Endodermal cell (in vitro differentiated cells): ENCODE measurements at places on chromosomes 5 and 9. TPM values are rescaled to one million over a fixed set of nuclear protein-coding genes. Genes with fewer than 3 reads are reported as not detected.

PITX1 gene
- 0.54 to 2.3 TPM (median 1.3 TPM) in 3 replicates for total RNA-seq

SLC1A3 gene
- total RNA-seq = 1.7 and 2.6 TPM in 2 replicates

GPSM1 gene
- 24.6 to 38.6 TPM (median 37.1 TPM) in 3 replicates for total RNA-seq

PAX5 gene
- 0.14 and 0.15 TPM in 2 replicates for total RNA-seq

BTNL3 gene
- total RNA-seq = not detected in 2 replicates

ZNF483 gene
- 21.0 and 21.4 TPM in 2 replicates for total RNA-seq

SLC45A2 gene
- total RNA-seq = not detected in 3 replicates

GABRA1 gene
- total RNA-seq = 1.6 TPM in 1 of 3 replicates, not detected in the others

RNF208 gene
- 15.6 to 27.3 TPM (median 16.0 TPM) in 3 replicates for total RNA-seq

PCDHA7 gene
- 5.2 and 6.6 TPM in 2 replicates for total RNA-seq

WNT8A gene
- total RNA-seq = 0.49 to 0.88 TPM (median 0.68 TPM) in 3 replicates

- H3K27me3 ChIP-seq = no peaks in the 10 kb centered on the region
- no peak overlapping the region for H3K27ac ChIP-seq
- H3K36me3 ChIP-seq = no peaks in the 10 kb centered on the region
Observed at GRCh38 chr5:162230348-162230747, 162.8 kb downstream of the GABRG2 start.

GRCh38 chr5:166428264-166428803, 1863.1 kb upstream of the WWC1 start:
- no peak overlapping the region for H3K27ac ChIP-seq
- no peak for DNase-seq
- no peak overlapping the region for H3K4me3 ChIP-seq
- peaks cover 6% of the 10 kb centered on the region for H3K4me1 ChIP-seq

DNA sequence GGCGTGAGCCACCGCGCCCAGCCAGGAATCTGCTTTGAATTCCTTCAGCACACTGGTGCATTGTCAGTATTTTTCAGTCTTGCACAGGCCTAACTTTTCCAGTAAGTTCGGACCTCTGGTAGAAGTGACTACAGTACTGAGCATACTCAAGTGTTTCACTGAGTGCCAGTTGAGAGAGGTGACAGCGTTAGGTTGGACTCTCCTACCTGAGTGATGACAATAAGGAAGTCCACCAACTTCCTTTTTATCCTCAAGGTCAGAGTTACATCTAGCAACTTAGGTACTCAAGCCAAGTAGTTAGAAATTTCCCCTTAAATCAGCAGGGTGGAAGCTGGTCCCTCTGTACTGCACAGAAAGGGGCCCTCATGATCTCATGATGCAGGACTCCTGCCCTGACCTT, 26.0 kb upstream of the FSD1L start:
- no peaks in the 10 kb centered on the region for H3K36me3 ChIP-seq
- H3K27ac ChIP-seq = no peak overlapping the region
- no peaks in the 10 kb centered on the region for H3K4me1 ChIP-seq
- H3K27me3 ChIP-seq = no peaks in the 10 kb centered on the region
- DNase-seq = no peak

DNA sequence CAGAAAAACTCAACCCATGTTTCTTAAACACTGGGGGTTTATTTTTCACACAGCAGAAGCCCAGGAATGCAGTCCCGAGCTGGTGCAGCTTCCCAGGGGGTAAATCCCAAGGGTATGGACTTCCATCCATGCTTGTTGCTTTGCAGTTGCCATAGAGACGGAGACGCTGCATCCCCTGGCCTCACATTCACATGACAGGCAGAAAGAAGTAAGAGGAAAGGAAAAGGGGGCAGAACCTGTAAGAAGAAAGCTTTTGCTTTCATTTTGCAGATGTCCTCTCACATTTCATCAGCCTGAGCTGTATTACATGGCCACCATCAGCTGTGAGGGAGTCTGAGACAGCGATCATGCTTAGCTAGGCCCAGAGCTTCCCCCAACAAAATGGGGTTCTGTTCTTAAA, 321.0 kb downstream of the AGTPBP1 start:
- DNase-seq = peak; percentile 80
- peak overlapping the region; percentile 65 for H3K27ac ChIP-seq
- no peaks in the 10 kb centered on the region for H3K27me3 ChIP-seq
- H3K4me1 ChIP-seq = no peaks in the 10 kb centered on the region
- H3K4me3 ChIP-seq = no peak overlapping the region

DNA sequence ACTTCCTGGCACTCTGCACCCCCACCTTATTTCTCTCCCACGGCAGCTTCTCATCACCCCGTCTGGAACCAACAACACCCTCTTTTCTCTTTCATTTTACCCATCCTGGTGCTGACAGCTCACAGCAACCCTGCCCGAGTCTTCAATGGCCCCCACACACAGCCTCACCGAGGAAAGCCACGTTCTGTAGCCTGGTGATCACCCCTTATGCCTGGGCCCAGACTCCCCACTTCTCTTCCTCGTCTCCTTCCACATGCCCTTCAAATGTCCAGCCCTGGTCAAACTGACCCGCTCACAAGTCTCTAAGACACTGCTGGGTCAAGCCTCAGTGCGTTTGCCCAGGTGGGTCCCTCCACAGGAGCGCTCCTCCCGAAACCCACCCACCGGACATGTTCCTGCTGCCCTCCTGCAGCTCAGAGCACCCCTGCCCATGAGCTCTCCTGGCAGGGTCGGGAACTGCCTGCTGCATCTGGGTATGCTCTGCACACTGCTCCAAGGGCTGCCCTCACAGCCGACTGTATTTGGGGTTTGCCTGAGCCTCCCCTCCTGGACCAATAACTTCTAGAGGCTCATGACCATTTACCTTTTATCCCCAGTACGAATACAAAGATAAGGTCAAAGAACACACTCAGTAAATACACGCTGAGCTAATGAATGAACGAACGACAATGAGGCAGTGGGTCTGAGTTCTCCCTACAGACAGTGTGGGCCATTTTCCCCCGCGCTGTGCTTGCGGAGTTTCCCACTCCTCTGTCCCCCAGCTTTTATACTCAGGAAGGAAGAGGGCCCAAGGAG, 154.7 kb upstream of the PHYKPL start:
- no peak overlapping the region for H3K4me3 ChIP-seq
- peaks cover 26% of the 10 kb centered on the region for H3K4me1 ChIP-seq
- H3K27me3 ChIP-seq = no peaks in the 10 kb centered on the region

GRCh38 chr9:91820949-91821880, 128.8 kb downstream of the ROR2 start:
- no peak for DNase-seq
- H3K4me3 ChIP-seq = no peak overlapping the region
- H3K27me3 ChIP-seq = no peaks in the 10 kb centered on the region

GRCh38 chr5:23977997-23978396, 470.6 kb downstream of the PRDM9 start:
- H3K27me3 ChIP-seq = no peaks in the 10 kb centered on the region
- no peak overlapping the region for H3K27ac ChIP-seq
- peak; percentile 95 for DNase-seq
- no peaks in the 10 kb centered on the region for H3K4me1 ChIP-seq
- no peaks in the 10 kb centered on the region for H3K36me3 ChIP-seq
- peak overlapping the region; percentile 57 for H3K4me3 ChIP-seq

- no peaks in the 10 kb centered on the region for H3K36me3 ChIP-seq
- H3K27ac ChIP-seq = no peak overlapping the region
- H3K27me3 ChIP-seq = no peaks in the 10 kb centered on the region
- DNase-seq = no peak
Observed at GRCh38 chr5:32542216-32543059, 42.9 kb upstream of the SUB1 start.

DNA sequence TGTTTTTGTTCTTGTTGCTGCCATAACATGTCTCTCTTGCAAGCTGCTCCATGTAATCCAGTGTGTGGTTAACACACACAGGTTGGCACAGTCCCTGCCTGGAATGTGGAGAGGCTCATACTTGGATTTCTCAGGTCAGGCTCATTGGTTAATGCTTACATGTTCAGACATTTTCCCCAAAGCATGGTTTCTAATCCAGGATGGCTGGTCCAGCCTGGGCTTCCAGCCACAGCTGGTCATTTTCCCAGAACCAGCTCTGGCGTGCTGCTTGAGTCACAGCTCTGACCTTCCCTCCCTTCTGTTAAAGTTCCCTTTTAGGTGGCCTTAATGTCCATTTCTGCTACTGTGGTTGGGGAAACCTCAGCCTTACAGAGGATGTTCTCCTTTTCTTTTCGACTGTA, 294.3 kb downstream of the TAF11L14 start:
- H3K36me3 ChIP-seq = no peaks in the 10 kb centered on the region
- H3K27ac ChIP-seq = no peak overlapping the region
- DNase-seq = no peak
- H3K4me3 ChIP-seq = no peak overlapping the region

DNA sequence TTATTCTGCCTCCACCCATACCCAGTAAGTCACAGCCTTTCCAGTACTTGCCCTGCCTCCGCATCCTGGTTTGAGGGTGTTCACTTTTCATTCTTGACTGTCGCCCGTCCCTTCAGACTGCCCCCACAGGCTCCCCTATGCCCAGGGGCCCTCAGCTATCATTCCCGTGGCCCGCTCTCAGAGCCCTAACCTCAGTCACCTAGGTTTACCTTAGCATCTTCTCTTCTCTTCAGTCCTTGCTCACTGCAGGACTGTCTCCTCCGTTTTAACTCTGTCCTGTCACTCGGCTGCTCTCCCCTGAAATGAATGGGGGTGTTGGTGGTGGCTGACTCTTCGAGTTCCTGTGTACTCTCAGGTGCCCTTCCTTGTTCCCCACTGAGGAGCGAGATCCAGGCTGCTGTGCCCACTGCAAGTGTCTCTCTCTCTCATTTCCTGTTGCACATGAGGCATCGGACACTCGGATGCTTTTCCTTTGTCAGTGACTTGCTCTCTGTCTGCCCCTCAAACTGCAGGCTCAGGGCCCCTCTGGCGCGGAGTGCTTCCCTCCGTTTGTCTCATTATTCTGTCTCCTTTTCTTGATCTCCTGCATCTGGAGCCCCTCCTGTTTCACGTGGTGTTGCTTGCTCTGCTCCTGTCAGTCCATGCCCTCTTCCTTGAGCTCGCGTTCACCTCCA, 89.8 kb downstream of the CACNA1B start:
- H3K36me3 ChIP-seq = no peaks in the 10 kb centered on the region
- H3K27ac ChIP-seq = no peak overlapping the region
- H3K27me3 ChIP-seq = no peaks in the 10 kb centered on the region
- H3K4me3 ChIP-seq = no peak overlapping the region

DNA sequence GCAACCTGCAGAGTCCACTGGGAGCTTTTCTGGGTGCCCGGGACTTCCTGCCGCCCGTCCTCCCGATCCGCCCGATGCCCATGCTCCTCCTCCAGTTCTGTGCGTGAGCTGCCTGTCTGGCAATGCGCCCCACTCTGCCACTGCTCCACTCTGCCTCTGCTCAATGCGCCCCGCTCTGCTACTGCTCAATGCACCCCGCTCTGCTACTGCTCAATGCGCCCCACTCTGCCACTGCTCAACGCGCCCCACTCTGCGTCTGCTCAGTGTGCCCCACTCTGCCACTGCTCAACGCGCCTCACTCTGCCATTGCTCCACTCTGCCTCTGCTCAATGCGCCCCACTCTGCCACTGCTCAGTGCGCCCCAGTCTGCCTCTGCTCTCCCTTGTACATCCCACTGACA, 436.0 kb downstream of the NR2F1-AS1 start:
- H3K27me3 ChIP-seq = no peaks in the 10 kb centered on the region
- no peak overlapping the region for H3K4me3 ChIP-seq
- H3K27ac ChIP-seq = no peak overlapping the region
- H3K36me3 ChIP-seq = no peaks in the 10 kb centered on the region
- H3K4me1 ChIP-seq = no peaks in the 10 kb centered on the region

- H3K36me3 ChIP-seq = no peaks in the 10 kb centered on the region
- no peak overlapping the region for H3K4me3 ChIP-seq
- no peak overlapping the region for H3K27ac ChIP-seq
Observed at GRCh38 chr5:175813943-175814630, 57.3 kb upstream of the CPLX2 start.
